ENCODE measurements at places on chromosomes 2 and 18.
A peak's percentile ranks its signal among the peaks of the same experiment; 100 is the strongest.

GRCh38 chr2:32918774-32919173, 28.0 kb upstream of the LTBP1 start:
- no peak for DNase-seq

DNA sequence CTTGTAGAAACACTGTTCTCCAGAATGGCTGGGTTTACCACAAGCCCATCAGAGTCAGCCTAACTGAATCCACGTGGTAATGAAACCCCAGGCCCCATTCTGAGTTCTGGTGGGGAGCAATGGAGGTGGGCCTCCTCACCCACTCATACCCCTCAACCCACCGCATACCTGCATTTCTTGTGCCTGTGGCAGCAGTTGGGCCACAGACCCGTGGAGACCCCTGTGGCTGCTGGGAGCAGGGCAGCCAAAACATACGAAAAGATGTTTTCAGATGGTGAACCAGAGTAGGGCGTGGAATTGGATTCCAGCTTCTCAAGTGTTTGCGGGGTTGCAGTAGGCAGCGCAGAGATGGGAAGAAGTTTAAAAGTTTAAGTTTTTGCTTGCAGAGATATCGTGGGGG, 51.0 kb downstream of the ITGA6 start:
- no peak for DNase-seq

GRCh38 chr2:95007031-95007609, 18.4 kb upstream of the MAL start:
- DNase-seq: no peak

DNA sequence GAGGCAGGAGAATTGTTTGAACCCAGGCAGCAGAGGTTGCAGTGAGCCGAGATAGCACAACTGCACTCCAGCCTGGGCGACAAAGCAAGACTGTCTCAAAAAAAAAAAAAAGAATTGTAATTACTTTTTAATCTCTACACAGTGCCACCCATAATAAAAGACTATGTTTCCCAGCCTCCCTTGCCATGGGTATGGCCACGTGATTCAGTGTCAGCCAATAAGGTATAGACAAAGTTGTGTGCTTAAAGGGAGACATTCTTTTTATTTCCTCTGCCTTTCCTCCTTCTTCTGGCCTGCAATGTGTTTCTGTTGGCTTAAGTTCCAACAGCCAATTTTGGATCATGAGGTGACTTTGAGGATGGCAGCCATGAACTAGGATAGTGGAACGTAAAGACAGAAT, 406.9 kb downstream of the LNPK start:
- DNase-seq: no peak

DNA sequence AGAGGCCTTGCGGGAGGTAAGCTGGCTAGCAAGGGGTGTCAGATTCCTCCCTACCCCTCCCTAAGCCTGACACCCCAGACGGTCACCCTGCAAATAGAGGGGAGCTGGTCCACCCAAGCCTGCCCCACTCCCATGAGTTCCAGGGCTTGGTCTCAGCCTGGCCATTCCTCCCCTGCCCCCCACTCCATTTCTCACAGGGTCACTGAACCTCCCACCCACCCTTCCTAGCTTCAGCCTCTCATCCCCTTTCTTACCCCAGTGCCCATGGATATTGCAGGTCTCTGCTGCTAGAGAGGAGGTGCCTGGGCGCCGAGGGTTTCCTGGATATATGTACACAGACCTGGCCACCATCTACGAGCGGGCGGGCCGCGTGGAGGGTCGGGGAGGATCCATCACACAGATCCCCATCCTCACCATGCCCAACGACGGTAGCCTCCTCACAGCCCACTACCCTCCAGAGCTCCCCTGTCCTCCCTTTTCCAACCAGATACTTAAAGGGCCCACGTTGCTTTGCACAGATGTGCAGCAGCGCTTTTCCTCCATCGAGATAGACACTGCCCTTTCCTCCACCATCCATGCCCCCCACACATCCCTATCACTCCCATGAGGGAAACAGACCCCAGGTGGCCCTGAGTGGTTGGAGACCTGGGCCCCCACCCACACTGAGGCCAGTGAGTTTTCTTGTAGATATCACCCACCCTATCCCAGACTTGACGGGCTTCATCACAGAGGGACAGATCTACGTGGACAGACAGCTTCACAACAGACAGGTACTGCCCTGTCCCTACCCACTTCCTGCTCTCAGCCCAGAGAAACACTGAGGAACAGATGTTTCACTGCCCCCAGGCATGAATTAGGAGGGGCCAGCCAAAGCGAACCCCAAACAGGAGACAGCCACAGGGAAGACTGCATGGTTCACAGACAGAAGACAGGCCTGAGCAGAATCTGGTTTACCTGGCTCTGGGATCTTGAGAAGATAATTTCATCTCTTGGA, 15.2 kb upstream of the ANKRD53 start:
- DNase-seq: no peak

DNA sequence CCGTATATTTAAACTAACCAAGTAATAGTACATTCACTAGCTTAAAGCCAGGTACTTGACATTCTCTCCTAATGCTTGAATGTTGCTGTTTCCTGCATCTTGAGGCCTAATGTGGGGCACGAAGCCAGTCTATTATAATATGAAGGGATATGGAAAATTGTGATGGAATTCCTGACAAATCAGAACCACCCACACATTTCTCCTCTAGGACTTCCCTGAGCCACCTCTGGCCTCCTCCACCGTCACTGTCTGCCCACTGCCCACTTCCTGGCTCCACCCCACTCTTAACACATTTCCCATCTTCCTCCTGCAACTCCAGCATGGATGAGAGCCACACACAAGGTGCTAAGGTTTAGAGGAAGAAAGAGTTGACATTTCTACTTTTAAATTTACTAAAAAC, 19.0 kb upstream of the INO80C start:
- no peak for DNase-seq

GRCh38 chr2:119366161-119366648, 429 bp downstream of the C2orf76 start:
- no peak for DNase-seq

- DNase-seq: no peak
These were observed 18.9 kb downstream of the GNLY start for GRCh38 chr2:85712849-85713612.

DNA sequence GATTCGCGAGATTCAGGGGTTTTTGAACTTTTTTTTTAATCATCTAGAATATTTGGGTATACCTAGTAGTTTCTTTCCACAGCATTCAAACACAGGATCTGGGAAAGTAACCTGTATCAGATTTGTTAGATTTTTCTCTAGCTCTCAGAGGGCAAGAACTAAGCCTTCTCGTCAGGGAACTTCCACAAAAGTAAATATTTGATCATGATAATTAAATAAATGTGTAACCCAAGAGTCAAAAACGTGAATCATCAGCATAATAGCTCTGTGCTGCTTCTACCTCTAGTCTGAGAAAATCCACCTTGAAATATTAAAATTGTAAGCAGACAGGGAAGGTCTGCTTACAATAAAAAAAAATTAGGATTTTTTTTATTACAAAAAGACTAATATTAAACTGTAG, 225.7 kb upstream of the SPOPL start:
- DNase-seq: no peak

DNA sequence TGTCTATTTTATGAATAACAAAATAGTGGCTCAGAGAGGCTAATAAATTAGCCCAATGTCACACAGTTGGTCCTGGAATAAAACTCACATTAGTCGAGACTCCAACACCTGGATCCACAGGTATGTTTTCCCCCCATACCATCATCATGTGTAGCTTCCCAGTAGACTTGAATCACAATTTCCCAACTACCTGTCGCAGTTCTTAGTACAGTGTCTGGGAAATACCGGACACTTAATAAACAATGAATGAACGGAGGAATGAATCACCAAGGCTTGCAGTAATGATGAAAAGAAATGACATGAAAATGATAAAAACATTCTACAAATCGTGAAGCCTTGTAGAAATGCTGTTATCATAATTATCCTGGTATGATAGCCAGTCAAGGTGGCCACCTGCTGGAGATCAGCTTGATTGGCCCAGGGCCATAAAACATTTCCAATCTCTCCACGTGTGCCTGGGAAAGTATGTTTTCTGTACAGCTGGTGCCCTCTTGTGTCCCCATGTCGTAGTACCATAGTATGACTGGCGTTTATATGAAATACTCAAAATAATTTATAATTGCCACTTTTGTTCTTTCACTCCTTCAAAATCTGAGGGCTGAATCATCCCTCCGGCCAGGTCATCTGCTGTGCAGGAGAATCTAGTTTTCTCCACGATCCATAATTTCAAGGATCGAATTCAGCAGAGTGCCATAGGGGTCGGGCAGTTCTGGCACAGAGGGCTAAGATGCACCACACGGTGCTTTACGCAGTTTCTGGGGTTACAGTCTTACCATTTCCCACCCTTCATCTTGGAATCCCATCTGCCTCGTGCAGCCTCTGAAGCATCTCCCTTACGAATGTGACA, 95.4 kb downstream of the LAMA1 start:
- no peak for DNase-seq

GRCh38 chr2:234920836-234921235, 31.0 kb upstream of the SH3BP4 start:
- no peak for DNase-seq

- no peak for DNase-seq
These were observed 13.1 kb downstream of the PID1 start for GRCh38 chr2:229257985-229258384.

- no peak for DNase-seq
These were observed 12.9 kb downstream of the RPS27A start for GRCh38 chr2:55245411-55245810.

- no peak for DNase-seq
These were observed 2.8 kb upstream of the CFAP221 start for GRCh38 chr2:119541476-119541875.

DNA sequence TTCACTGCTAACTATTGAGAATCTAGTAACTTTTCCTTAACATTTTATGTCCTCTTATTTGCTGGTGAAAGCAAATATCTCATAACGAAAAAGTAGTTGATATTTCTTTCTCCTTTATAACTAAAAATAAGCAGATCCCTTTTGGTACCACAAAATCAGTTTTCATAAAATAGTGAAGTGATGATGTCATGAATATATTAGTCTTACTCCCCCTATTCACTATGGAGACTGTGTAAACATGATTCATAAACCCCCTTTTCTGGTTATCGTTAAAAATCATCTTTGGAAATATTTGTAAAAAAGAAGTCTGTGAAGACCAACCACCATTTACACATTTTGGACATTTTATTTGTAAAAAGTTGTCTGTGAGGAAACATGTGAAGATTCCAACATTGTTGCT, 734.9 kb downstream of the NUP35 start:
- no peak for DNase-seq

DNA sequence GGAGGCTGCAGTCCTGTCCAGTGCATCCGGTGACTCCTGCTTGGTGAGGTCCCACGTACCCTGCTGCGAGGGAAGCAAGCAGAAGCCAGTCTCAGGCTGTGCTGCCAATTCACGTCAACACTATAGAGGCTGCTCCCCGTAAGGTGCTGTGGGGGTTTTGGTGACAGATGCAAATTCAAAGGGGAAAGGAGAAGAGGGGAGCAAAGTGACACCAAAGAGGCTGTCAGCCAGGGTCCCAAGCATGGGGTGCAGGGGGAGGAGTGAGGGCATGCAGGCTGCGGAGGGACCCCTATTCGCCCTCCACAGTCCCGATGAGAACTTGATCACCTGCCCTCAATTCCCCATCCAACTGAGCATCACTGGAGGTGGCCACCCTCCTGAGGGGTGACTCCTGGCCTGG, 179.4 kb upstream of the HS6ST1 start:
- no peak for DNase-seq

DNA sequence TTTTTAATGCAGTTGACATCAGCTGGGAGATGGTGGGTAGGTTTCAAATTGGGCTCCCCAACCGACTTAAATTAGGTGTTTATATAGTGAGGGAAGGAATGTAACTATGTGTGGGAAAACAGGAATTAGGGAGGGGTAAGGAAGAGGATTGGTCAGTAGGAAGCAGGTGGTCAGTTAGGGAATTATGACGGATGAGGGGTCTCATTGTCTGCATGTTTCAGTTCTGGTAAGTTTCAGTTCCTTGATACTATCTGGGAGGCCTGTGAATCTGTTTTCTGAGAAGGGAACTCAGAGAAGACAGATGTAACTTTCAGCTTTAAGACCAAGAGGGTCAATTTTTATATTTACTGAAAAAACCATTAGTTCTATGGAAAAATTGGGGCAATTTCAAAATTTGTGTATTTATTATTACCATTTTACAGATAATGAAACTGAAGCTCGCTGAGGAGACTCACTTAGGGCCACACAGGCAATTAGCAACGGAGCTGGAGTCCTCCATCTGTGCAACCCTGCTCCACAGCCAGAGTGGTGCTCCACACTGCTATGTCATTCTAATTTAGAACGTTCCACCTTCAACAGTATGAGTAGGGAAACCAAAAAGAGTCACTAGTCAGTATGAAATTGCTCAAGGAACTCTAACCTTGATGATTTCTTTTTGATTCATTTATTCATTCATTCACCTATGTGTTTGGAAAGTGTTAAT, 36.0 kb upstream of the CCDC195 start:
- DNase-seq: no peak

DNA sequence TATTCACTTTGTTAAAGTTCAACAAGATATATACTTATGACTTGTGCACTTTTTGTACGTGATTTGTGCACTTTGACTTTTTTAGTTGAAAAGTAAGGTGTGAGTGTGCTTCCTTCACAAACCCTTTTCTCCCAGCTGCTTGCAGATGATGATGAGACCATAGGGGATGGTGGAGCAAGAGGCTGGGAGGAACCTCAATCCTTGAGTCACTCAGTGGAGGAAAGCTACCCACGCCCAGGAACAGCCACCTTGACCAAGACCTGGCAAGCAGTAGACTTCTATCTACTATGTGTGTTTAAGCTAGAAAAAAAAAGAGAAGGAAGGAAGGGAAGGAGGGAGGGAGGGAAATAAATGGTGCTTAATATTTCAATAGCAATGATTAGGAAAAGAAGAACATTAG, 25.2 kb upstream of the TAF1B start:
- DNase-seq: no peak

DNA sequence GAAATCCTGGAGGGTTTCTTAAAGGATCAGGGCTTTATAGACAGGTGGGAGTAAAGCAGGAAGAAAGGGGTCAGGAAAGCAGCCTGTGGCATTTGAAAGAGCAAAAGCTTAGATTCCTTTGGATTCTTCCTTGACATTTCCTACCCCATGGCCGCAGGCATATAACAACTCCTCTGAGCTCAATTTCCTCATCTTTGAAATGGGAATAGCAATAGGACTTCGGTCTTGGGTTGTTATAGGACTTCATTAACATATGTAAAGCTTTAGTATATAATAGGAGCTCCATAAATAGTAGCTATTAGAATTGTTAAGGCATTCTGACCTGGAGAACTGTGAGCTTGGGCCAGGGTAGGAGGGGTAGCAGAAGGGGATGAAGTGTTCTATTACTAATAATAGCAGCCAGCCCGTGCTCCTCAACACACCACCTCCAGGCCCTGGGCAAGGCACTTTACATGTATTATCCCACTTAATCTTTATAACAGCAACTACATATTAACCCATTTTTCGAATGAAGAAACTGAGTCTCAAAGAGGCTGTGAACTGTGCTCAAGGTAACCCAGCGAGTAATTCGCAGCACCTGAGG, 10.6 kb downstream of the ZFP36L2 start:
- DNase-seq: no peak

GRCh38 chr2:127348426-127349000, 39.3 kb downstream of the MAP3K2 start:
- no peak for DNase-seq

GRCh38 chr2:39470580-39470979, 33.5 kb upstream of the MAP4K3 start:
- no peak for DNase-seq

GRCh38 chr2:73070643-73071359, 711 bp downstream of the SFXN5 start:
- DNase-seq: peak; percentile 27
